ENCODE measurements at places on chromosomes 16 and 17.
A peak's percentile ranks its signal among the peaks of the same experiment; 100 is the strongest.

- peak; percentile 10 for DNase-seq
Observed at GRCh38 chr17:33435721-33436301, 142.7 kb upstream of the ASIC2 start.

DNA sequence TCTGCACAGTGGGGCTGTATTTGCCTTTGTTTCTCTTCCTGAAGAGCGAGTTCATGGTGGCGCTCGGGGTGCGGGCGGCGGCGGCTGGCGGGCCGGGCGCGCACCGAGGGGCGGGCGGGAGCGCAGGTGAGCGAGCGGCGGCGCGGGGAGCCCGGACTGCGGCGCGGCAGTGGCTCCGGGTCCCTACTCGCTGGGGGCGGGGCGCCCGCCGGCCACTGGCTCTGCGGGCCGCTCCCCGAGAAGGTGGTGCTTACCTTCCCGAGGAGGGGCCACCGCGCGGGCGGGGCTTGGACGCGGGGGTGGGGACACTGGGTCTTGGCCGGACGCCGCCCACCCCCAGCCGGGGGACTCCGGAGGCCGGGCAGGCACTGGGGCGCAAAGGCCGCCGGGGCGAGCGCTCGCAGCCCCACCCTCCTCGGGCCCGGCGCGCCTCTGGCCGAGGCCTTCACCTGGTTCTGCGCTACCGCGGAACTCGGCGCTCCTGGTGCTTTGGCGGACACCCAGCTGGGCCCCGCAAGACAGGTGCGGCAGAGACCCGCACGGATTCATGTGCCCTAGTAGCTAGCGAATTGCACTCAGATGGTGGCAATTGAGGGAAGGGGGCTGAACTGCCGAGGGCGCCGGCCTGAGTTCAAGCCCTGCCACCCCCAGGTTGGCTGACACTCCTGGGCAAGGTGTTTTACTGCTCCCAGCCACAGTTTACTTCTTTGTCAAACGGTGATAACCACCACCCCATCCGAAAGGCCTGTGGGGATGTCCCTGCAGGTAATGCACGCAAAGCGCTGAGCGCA is at the start of gene PPL:
TSS of gene PPL (minus strand) at position 158 of the 791 bp plus-strand sequence. CDS start at position 55, 103 bp downstream.
- no peak for DNase-seq

GRCh38 chr17:356671-357434 is 4.2 kb upstream of the RPH3AL start:
- DNase-seq: no peak

- no peak for DNase-seq
Observed at GRCh38 chr16:63982110-63982509, 1139.8 kb downstream of the CDH11 start.

GRCh38 chr16:73011926-73012325 is 36.0 kb downstream of the ZFHX3 start:
- DNase-seq: no peak

- no peak for DNase-seq
Observed at GRCh38 chr17:46205975-46206374, 12.7 kb upstream of the KANSL1 start.

DNA sequence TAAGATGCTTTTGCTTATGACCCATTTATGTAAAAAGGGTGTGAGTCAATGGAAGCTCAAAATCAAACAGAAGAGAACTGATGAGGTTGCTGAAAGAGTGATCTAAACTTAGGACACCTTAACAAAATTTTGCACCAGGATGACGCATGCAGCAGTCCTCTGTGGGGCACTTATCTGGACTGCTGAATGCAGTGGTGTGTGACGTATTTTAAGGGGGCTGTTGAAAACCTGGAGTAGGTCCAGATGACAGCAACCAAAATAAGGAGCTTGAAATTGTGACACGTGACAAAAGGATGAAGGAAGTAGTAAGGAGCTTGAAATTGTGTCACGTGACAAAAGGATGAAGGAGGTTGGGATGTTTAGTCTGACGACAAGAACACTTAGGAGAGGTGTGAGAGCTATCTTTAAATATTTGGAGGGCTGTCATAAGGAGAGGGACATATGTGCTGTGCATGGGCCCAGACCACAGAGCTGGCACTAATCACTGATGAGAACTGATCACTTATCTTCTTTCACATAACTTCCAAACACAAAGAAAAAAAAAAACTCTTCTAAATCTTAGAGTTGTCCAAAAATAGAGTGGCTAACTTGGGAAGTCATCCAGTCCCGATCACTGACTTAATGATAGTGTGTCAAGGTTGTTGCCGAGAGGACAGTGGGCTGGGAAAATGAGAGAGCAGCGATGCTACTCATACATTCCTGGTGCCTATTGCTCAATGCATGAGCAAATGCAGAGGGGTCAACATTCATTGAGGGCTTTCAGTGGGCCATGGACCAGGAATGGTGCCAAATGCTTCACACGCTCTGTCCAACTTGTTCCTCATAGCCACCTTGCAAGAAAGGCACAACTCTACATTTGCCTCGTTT is 264.2 kb upstream of the ZFHX3 start:
- no peak for DNase-seq

DNA sequence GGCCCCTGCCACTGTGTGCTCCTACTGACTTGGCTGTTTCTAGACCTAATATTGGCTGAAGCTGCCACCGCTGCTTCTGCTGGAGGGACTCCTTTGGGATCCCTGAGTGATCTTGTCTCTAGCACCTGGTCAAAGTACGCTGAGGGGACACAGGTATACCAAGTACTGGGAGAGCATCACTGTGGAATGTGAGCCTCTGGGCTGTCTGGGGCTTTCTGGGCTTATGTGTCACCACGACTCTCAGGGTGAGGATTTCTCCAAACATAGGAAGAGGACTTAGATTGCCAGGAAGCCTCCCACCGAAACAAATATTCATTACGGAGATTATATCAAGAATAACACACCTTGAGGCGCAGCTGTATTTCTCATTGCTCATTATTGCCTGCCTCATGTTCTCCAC is 435.8 kb downstream of the HS3ST3B1 start:
- DNase-seq: no peak

DNA sequence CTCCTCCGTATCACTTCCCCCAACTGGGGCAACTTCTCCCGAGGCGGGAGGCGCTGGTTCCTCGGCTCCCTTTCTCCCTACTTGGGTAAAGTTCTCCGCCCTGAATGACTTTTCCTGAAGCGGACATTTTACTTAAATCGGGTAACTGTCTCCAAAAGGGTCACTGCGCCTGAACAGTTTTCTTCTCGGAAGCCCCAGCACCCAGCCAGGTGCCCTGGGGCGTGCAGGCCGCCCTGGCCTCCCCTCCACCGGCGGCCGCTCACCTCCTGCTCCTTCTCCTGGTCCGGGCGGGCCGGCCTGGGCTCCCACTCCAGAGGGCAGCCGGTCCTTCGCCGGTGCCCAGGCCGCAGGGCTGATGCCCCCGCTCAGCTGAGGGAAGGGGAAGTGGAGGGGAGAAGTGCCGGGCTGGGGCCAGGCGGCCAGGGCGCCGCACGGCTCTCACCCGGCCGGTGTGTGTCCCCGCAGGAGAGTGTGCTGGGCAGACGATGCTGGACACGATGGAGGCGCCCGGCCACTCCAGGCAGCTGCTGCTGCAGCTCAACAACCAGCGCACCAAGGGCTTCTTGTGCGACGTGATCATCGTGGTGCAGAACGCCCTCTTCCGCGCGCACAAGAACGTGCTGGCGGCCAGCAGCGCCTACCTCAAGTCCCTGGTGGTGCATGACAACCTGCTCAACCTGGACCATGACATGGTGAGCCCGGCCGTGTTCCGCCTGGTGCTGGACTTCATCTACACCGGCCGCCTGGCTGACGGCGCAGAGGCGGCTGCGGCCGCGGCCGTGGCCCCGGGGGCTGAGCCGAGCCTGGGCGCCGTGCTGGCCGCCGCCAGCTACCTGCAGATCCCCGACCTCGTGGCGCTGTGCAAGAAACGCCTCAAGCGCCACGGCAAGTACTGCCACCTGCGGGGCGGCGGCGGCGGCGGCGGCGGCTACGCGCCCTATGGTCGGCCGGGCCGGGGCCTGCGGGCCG is 1.6 kb downstream of the HIC1 start:
- DNase-seq: peak; percentile 72

DNA sequence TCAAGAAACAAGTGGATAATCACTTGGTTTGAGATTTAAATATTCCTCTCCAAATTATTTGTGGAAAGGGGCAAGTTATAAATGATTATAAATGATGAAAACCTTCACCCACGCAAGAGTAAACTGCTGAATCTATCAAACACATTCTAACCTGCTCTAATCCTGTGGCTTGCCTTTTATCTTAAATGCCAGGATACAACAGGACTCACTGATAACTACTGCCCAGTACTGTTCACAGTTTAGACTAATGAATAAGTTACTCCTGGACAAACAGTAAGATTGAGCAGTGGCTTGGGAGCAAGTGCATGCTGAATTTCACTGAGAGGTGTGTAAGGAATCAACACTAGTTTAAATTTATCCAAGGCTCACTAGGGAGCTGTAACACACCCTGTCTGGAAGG is 31.1 kb downstream of the IGF2BP1 start:
- no peak for DNase-seq

DNA sequence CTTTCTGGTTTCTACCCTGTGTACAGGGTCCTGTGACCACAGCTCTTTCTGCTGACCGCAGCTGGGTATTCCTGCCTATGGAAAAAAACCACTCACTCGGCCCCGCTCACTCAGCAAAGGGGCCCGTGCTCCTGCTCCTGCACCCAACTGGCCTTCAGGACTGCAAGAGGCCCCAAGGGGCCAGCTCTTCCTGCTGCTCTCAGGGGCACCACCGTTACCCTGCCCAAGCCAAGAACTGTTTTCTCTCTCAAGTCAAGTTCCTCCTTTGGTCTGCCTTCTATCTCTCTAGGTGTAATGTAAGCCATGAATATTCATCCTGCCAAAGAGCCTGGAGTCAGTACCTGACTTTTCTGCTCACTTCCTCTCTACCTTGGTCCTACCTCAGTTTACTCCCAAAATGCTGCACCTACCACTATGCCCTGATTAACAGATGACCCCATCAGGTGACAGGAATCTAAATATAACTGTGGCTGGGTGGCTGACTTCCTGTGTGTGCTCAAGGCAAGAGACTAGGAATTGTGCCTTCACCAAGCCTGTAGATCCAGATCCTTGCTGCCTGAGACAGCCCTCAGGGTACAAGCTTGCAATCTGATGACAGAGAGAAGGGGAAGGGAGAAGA is 20.4 kb upstream of the SCIMP start:
- DNase-seq: no peak

GRCh38 chr17:81253358-81254131 is 14.4 kb downstream of the NDUFAF8 start:
- peak; percentile 52 for DNase-seq

DNA sequence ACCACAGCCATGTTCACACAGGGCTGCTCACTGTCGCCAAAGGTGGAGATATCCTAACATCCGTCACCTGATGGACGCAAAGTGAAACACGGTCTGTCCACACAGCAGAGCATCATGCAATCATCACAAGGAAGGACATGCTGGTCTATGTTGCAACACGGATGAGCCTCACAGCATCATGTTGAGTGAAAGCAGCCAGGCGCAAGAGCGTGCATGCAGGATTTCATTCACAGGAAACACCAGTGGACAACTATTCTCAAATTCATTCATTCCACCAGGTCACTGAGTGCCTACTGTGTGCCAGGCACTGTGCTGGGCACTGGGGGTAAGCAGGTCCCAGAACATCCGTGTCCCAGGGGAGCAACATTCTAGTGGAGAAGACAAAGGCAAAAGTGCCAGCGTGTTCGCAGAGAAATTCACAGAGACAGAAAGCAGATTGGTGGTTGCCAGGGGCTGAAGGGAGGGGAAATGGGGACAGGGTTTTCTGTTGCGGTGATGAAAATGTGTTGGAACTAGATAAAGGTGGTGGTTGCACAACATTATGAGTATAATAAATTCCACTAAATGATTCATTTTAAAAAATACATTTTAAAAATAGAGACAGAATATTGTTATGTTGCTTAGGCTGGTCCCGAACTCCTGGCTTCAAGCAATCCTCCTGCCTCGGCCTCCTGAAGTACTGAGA is 22.7 kb upstream of the KCNJ12 start:
- DNase-seq: peak; percentile 55

GRCh38 chr17:77774182-77774581 is 184.3 kb upstream of the TNRC6C start:
- no peak for DNase-seq

DNA sequence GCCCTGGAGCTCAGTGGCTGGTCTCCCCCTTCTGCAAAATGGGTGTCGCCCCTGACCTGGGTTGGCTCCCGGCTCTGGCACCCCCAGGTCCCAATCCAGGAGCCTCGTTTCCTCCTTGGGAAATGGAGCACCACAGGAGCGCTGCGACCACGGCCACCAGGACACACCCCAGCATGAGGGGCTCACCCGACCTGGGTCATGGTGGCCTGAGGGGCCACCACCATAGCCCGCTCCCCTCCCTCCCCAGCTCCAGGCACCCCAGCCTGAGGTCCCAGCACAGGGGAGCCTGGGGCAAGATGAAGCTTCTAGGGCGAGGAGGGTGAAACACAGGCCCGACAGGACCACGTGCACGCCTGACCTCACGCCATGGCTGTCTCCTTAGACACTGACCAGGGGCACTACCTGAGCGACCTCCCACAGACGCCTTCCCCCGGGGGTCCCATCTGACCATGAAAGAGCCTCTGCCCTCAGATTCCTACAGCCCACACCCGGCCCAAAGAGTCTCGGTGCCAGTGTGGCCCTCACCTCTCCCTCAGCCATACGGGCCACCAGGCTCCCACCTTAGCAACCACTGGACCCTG is 11.8 kb downstream of the BCAR1 start:
- no peak for DNase-seq

DNA sequence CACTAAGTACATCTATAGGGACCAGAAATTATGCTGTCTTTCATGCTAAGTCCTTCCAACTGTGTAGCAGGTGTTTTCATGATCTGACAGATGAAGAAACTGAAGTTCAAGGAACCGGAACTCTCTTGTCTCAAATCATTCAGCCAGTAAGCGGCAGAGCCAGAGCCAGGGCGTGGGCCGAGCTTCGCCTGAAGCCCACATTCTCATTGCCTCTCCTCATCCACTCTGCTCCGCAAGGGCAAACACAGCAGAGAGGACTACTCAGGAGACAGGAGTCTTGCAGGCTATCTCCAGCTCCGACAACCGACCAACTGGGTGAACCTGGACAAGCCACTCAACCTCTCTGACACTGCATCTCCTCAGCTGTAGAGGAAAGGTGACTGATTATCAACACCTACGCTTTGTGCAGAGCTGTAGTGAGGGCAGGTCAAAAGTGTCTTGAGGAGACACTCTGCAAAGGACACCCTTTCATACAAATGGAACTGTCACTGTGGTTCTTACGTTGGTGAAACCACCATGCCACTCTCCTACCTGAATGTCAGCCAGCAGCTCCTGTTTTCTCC is 72.9 kb downstream of the CYTH1 start:
- DNase-seq: no peak

GRCh38 chr16:414395-415169 is 10.9 kb upstream of the RAB11FIP3 start:
- no peak for DNase-seq

DNA sequence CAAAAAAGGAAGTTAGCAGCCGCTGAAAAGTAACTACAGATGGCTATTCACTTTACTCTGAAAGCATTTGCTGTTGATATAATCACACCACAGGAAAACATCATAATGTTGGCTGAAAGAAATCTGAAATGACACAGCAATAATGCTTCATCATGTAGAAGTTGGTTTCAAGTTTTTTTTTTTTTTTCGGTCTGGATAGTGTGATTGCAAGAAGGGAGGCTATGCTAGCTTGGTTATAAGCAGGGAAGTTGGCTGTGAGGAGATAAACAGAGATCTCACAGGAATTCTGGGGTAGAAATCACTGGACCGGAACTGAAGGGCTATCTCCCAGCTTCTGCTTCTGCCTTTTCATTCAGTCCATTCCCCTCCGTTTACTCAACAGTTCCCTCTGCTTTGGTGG is 57.9 kb downstream of the MYO1D start:
- peak; percentile 7 for DNase-seq

Measured in fibroblast of pulmonary artery (primary cell).